ENCODE measurements at places on chromosomes 2 and 18.

DNA sequence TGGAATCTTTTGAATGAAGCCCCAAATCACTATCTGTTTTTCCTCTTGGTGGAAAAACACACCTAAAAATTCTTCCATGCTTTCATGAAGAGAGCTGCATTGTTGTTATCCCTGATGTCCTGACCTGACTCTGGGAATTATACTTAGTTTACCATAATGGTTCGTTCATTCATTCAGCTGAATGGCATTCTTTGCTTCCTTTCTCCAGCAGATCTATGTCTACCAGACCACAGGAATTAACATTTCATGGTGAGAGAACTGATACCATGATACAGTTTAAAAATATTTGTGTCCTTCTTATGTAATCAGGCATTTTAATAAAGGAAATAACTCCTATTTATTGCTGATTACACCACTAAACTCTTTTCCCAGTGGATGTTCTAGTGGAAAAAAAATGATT lies 11.1 kb upstream of the SLC4A10 start:
- no peak overlapping the region for H3K4me3 ChIP-seq
- no peaks in the 10 kb centered on the region for H3K4me1 ChIP-seq
- H3K36me3 ChIP-seq, result no peaks in the 10 kb centered on the region

DNA sequence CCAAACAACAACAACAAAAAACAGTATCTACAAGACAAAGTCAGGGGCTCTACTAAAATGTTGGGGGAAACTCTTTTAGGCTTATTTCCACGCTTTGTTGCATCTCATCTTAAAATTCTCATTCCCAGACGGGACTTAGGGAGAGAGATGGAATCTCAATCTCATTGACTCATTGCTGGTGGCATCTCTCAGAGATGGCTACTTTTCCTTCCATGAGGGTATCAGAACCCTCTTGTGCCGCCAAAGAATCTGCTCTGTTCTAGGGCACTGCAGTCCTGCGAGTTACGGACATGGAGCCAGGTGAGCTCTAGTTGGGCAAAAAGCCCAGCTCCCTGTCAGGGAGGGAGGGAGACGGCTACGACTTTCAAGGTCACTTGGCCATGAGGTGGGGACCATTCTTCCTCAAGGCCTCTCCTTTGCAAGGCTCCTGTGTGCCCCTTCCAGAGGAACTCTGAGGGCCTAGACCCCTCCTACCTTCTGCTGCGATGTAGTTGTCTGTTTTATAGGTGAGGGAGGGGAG lies 68.0 kb downstream of the MYCN start:
- H3K27ac ChIP-seq, result no peak overlapping the region
- no peaks in the 10 kb centered on the region for H3K36me3 ChIP-seq
- no peak overlapping the region for H3K4me3 ChIP-seq
- no peaks in the 10 kb centered on the region for H3K27me3 ChIP-seq

- no peaks in the 10 kb centered on the region for H3K36me3 ChIP-seq
- no peak for DNase-seq
Observed at GRCh38 chr2:128984855-128985254, 666.2 kb upstream of the HS6ST1 start.

DNA sequence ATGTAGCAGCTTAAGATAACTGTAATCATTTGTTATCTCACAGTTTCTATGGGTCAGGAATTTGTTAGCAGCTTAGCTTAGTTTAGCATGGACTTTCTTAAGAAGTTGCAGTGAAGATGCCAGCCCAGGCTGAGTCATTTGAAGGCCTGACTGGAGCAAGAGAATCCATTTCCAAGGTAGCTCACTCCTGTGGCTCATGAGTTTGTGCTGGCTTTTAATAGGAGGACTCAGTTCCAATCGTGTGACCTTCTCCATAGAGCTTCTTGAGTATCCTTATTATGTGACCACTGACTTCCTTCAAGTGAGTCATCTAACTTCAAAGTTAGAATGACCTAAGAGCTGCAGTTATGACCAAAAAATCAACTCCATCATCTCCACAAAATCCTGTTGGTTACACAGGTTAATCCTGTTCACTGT lies 1.4 kb downstream of the GPATCH11 start:
- H3K27ac ChIP-seq, result no peak overlapping the region
- no peaks in the 10 kb centered on the region for H3K27me3 ChIP-seq
- H3K4me1 ChIP-seq, result peaks cover 4% of the 10 kb centered on the region
- no peak for DNase-seq
- H3K4me3 ChIP-seq, result no peak overlapping the region

DNA sequence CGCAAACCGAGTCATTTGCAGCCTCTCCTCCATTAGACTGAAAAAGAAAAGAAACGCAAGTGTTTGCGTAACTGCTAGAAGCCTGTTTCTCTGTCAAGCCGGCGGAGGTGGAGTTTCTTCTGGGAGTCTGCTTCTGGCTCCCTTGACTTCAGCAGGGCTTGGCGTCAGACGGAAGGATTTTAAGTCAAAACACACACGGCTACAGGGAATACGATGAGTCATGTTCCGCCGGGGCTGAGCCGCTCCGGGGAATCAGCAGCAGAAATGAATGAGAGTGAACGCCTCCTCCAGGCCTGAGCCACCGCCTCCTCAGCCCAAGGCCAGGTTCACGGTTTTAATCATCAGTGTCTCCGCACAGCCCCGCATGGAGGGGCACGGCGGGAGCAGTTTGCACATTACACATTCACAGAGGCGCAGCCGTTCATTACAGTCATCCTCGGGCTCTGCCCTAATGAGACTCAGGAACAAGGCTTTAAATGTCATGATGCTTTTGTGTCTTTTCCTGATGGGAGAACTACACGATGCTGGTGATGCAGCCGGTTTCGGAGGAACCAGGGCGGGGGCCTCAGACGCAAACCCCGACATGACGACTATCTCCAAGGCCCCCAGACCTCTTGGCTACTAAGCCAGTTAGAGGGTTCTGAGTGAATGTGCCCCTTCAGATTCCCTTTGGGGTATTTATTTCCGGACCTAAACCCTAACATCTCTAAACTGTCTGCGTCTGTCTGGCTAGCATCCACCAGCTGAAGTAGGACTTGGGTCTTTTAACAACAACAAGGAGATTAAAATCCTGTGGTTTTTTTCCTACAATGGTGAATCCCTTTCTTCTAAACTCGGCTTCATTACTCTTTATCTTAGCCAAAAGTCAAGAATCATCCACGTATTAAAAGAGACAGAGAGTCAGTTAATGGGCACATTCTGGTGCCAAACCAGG lies 11.1 kb upstream of the SCG2 start:
- H3K4me3 ChIP-seq, result peak overlapping the region; percentile 40
- no peak overlapping the region for H3K27ac ChIP-seq
- H3K27me3 ChIP-seq, result peaks cover 13% of the 10 kb centered on the region
- H3K36me3 ChIP-seq, result no peaks in the 10 kb centered on the region
- H3K4me1 ChIP-seq, result peaks cover 9% of the 10 kb centered on the region

DNA sequence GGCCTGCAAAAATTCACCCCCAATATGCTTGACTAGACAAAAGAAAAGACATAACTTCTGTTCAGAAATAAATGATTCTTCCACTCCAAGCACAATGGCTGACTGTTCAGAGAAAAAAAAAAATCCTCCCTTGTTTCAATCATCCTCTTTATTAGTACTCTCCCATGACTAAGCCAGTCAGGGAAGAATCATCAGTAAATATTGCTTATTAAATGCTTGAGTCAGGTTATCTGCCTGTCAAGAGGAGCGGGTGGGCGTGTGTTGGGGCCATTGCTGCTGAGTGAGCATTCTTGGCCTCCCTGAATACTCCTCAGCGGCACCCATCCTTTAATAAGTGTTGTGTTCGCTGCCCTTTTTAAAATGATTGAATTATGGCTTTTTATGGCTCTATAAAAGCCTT lies 1334.8 kb upstream of the CELF4 start:
- H3K27ac ChIP-seq, result no peak overlapping the region
- DNase-seq, result no peak
- no peaks in the 10 kb centered on the region for H3K4me1 ChIP-seq

DNA sequence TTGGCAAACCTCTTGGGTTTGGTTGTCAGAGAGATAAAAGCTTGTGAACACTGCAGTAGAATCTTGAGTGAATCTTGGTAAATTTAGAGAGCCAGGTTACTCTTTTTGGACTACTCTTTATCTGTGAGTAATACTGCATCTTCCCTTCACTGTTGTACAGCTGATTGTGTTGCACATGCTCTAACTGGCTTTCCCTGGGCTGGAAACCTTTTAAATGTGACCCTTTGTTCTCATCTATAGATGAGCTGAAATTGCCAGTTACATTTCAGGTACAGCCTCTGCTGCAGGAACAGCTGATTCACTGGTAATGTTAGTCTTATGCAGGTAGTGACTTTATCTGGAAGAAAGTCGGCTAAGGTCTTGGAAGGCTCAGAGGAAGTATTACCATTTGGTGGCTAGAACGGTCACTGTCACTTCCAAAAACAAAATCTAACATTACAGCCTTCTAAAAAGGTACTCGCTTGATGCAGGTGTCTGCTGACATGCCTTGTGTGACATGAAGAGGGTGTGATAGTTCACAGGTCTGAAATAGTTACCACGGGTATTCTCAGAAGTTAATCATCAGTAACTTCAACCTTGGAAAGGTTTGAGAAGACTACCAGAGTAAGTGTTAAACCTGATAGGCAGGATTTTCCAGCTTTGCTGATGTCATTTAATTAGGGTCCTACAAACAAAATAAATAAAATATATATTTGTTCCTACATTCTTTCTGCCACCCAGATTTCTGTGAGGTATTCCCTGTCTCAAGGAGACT lies 851.1 kb downstream of the SLC4A3 start:
- no peaks in the 10 kb centered on the region for H3K36me3 ChIP-seq
- DNase-seq, result no peak
- H3K27me3 ChIP-seq, result no peaks in the 10 kb centered on the region
- no peak overlapping the region for H3K4me3 ChIP-seq
- H3K4me1 ChIP-seq, result no peaks in the 10 kb centered on the region

- no peak overlapping the region for H3K27ac ChIP-seq
- H3K27me3 ChIP-seq, result no peaks in the 10 kb centered on the region
- DNase-seq, result no peak
- H3K36me3 ChIP-seq, result no peaks in the 10 kb centered on the region
- no peaks in the 10 kb centered on the region for H3K4me1 ChIP-seq
- no peak overlapping the region for H3K4me3 ChIP-seq
Observed at GRCh38 chr2:215949991-215950404, 63.4 kb downstream of the MREG start.

- no peak for DNase-seq
- no peaks in the 10 kb centered on the region for H3K36me3 ChIP-seq
- H3K4me3 ChIP-seq, result no peak overlapping the region
Observed at GRCh38 chr2:155846259-155846658, 486.3 kb downstream of the NR4A2 start.

DNA sequence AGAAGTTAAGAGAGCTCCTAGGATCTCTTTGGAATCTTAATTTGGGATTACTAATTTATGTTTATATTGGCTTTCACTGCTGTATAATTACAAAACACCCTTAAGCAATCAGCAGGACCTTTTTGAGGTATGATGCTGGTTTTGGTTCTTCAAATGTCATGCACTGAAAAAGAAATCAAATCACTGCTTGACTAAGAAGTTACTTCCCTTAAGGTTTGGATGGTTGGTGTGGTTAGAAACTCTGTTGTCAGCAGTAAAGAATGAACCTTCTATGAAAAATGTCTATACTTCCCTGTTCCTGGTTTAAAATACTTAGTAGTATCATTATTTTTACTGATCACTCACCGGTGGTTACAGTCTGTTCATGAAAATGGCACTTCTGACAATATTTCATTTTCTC lies 5.5 kb downstream of the COLEC12 start:
- no peaks in the 10 kb centered on the region for H3K36me3 ChIP-seq
- no peak overlapping the region for H3K27ac ChIP-seq
- peaks cover 7% of the 10 kb centered on the region for H3K4me1 ChIP-seq
- peaks cover 11% of the 10 kb centered on the region for H3K27me3 ChIP-seq
- no peak for DNase-seq

GRCh38 chr2:74347303-74347702 lies 4.1 kb upstream of the SLC4A5 start:
- no peak for DNase-seq
- peaks cover 7% of the 10 kb centered on the region for H3K27me3 ChIP-seq
- no peak overlapping the region for H3K27ac ChIP-seq
- no peaks in the 10 kb centered on the region for H3K36me3 ChIP-seq

DNA sequence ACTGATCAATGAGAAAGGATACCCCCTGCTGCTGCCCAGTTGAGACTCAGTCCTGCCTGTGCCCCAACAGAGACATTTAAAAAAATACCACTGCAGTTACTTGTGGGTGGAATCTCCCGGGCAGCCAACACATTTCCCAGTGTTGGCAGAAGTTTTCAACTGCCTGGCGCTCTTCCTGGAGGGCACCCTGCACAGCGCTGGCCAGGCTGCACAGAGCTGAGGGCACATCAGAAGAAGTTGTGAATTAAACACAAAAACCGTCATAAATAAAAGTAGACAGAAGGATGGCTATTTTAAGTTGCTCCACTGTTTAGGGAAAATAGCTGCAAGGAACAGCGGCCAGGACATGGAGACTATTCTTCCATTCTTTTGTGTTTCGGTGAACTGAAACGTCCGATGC lies 110.2 kb upstream of the THOC1 start:
- no peaks in the 10 kb centered on the region for H3K27me3 ChIP-seq
- DNase-seq, result no peak
- no peak overlapping the region for H3K27ac ChIP-seq
- no peak overlapping the region for H3K4me3 ChIP-seq

- no peak overlapping the region for H3K4me3 ChIP-seq
- no peaks in the 10 kb centered on the region for H3K27me3 ChIP-seq
- H3K36me3 ChIP-seq, result no peaks in the 10 kb centered on the region
- H3K4me1 ChIP-seq, result peaks cover 3% of the 10 kb centered on the region
- no peak overlapping the region for H3K27ac ChIP-seq
Observed at GRCh38 chr2:129778584-129778877, 200.9 kb upstream of the RAB6C start.

DNA sequence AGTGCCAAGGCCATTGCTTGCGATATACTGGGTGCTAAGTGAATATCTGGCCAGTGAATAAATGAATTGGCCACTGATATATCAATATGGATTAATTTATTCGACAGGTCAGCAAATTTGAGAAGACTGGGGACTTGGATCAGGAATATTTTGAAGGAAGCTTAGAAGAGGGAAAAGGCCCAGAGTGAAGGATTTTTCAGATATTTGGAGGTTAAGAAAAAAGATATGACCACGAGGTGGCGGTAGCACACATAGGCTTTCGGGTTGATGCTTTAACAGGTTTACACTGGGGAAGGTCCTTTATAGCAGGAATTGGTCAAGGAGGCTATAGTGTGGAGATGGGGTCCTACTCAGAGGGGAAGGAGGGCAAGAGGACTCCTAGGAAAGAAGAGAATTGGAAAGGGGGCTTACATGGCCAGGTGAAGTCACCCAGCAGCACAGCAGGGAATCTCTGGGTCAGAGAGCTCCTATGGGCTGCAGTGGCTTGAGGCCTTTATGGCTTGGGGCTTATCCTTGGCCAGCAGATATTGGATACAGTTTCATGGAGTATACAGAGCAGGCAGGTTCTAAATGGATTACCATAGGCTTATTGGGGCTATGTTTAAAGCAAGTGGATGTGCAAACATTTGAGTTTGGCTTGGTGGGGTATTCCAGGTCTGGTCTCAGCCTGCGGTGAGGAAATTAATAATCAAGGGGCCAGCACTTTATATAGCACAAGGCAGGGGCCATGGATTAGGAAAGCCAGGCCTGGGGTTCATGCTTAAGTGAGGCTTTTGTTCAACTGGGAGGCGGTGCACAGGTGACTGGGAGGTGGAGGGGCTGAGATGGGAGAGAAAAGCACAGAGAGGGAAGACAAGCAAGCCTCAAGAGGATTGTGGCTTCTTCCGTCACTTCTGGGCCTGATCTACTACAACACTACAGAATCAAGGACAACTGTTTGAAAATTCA lies 9.7 kb downstream of the IL1RN start:
- no peak overlapping the region for H3K4me3 ChIP-seq
- no peaks in the 10 kb centered on the region for H3K4me1 ChIP-seq
- DNase-seq, result peak; percentile 48
- no peaks in the 10 kb centered on the region for H3K36me3 ChIP-seq
- no peak overlapping the region for H3K27ac ChIP-seq

- no peak for DNase-seq
- no peak overlapping the region for H3K4me3 ChIP-seq
- no peaks in the 10 kb centered on the region for H3K4me1 ChIP-seq
- H3K27me3 ChIP-seq, result peaks cover 2% of the 10 kb centered on the region
Observed at GRCh38 chr2:30683236-30683956, 123.8 kb downstream of the CAPN13 start.

All from neuronal stem cell (in vitro differentiated cells).